ENCODE measurements at places on chromosomes 16 and 17. TPM values are rescaled to one million over a fixed set of nuclear protein-coding genes. Genes with fewer than 3 reads are reported as not detected.

Gene WNT9B
- polyA plus RNA-seq, result not detected

Gene C17orf67
- 0.56 TPM for polyA plus RNA-seq

Gene VAT1L
- polyA plus RNA-seq, result not detected

GRCh38 chr17:1000597-1001461 lies 3.9 kb downstream of the TIMM22 start:
- H3K4me3 ChIP-seq, result no peak overlapping the region
- no peak for DNase-seq

Gene GCGR
- not detected for polyA plus RNA-seq

- H3K36me3 ChIP-seq, result no peaks in the 10 kb centered on the region
- no peak for DNase-seq
- no peaks in the 10 kb centered on the region for H3K27me3 ChIP-seq
- H3K27ac ChIP-seq, result no peak overlapping the region
- no peak overlapping the region for H3K4me3 ChIP-seq
These were observed 134.2 kb upstream of the CIBAR2 start for GRCh38 chr16:85246473-85246872.

- H3K36me3 ChIP-seq, result no peaks in the 10 kb centered on the region
- H3K4me1 ChIP-seq, result peaks cover 89% of the 10 kb centered on the region
- H3K27me3 ChIP-seq, result no peaks in the 10 kb centered on the region
- no peak overlapping the region for H3K4me3 ChIP-seq
These were observed 57.7 kb upstream of the SLC25A19 start for GRCh38 chr17:75346906-75347305.

- no peaks in the 10 kb centered on the region for H3K36me3 ChIP-seq
- no peak overlapping the region for H3K27ac ChIP-seq
- no peaks in the 10 kb centered on the region for H3K27me3 ChIP-seq
- no peak for DNase-seq
- no peaks in the 10 kb centered on the region for H3K4me1 ChIP-seq
These were observed 38.3 kb downstream of the TBX4 start for GRCh38 chr17:61490540-61490975.

DNA sequence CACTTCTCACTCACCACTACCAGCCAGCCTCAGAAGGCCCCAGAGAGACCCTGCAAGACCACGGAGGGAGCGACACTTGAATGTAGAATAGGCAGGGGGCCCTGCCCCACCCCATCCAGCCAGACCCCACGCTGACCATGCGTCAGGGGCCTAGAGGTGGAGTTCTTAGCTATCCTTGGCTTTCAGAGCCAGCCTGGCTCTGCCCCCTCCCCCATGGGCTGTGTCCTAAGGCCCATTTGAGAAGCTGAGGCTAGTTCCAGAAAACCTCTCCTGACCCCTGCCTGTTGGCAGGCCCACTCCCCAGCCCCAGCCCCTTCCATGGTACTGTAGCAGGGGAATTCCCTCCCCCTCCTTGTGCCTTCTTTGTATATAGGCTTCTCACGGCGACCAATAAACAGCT lies 5.1 kb upstream of the PDK2 start:
- no peak for DNase-seq
- peaks cover 9% of the 10 kb centered on the region for H3K4me1 ChIP-seq
- H3K27me3 ChIP-seq, result no peaks in the 10 kb centered on the region
- no peak overlapping the region for H3K4me3 ChIP-seq

DNA sequence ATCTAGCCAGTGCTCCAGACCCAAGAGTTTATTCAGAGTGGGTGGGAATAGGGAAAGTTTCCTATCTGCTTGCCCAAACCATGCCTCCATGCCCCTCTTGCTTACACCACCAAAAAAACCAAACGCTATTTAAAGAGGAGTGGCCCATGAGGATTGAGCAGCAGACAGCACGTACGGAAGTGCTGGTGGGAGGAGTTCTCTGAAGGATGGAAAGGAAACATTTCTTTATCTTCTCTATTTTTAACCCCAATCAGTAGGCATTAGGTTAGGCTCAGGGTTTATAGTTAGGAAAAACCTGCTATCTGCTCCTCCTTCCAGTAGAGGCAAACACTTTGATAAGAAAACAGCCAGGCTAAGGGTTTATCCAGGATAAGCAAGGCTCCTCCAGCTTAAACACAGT lies 235.3 kb downstream of the ZFHX3 start:
- peaks cover 6% of the 10 kb centered on the region for H3K36me3 ChIP-seq
- no peak overlapping the region for H3K27ac ChIP-seq
- H3K4me1 ChIP-seq, result no peaks in the 10 kb centered on the region
- no peak overlapping the region for H3K4me3 ChIP-seq
- DNase-seq, result no peak
- no peaks in the 10 kb centered on the region for H3K27me3 ChIP-seq

DNA sequence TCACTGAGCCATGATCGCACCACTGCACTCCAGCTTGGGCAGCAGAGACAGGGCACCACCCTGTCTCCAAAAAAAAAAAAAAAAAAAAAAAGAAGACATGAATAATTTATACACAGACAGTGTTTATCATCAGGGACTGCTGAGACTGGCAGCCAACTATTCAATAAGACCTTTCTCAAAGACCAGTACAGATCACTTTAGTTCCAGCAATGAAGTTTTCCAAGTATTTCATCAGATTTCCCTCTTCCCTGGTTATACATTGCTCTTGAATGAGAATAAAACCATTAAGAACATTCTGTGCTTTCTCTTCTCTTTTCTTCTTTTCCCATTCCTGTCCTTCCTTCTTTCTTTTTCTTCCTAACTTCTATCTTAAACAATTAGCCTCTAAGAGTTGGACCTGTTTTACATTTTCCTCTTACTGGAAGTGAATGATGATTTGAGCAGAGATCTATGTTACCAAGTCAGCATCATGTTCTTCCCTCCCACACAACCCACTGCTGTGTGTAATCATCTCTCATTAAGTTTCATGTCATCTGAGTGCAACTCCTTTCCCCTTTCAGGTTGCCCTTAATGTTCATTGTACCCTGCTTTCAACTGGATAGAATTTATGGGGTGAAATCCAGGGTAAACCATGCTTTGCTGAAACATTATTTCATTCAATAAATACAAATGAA lies 35.9 kb upstream of the SMIM36 start:
- H3K4me3 ChIP-seq, result no peak overlapping the region
- H3K27me3 ChIP-seq, result no peaks in the 10 kb centered on the region
- no peak overlapping the region for H3K27ac ChIP-seq
- no peaks in the 10 kb centered on the region for H3K4me1 ChIP-seq
